ENCODE measurements at places on chromosomes 7 and 10.

DNA sequence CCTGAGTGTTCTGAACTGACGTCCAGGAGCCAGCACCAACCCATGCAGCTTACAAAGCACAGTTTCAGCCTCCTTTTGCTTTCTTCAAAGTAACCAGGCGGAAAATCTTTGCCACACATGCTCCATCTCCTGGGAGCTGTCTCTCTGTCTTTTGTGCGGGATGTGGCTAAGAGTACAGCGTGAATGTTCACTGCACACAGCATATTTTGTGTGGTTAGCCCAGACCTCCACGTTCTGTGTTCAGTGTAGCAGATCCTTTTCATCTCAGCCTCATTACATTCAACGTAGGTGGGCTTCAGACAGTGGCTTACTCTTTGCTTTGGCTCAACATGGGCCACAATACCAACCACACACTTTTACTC lies 200.8 kb downstream of the TNS3 start:
- DNase-seq, result no peak

DNA sequence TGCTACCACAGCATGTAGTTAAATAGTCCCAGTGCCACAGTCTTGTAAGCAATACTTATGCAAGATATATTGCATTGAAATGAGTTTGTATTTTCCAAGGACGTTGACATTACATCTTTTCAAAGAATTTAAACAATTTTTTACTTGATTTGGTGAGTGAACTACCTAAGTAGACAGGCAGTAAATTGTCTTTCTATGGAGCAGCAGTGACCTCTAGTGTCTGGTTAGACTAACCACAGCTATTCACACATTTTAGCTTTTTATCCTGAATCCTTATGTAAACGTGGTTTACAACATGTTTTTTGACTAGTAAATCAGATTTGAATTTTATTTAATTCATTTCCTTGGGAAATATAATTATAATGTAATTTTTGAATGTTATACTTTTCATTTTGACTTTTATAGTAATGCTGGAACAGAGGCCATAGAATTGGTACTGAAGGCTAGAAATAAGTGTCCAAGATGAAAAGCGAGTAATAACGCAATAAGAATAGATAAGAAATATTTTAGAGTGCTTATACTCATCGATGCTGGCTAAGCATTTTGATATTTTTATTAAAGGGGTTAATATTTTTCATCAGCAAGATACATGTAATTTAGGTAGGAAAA lies 5.6 kb downstream of the LRRTM3 start:
- no peak for DNase-seq

- peak; percentile 7 for DNase-seq
These were observed 113.4 kb downstream of the DIP2C start for GRCh38 chr10:576130-576465.

DNA sequence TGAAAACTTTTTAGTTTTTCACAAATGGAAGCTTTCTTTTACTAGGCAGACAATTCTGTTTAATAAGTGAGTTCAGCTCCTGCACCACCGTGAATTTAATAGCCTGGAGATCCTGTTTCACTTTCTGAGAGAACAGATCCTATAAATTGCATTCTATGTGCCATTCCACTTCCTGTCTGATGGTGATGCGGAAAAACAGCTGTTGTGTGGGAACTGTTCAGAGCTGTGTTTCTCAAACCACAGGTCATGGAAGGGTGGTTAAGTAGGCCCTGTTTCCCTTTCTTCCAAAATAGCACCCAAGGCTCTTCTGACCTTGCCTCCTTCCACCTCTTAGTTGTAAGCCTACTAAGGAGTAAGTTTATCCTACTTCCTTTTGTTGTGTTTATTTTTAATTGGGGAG lies 97.2 kb upstream of the DKK1 start:
- no peak for DNase-seq

- DNase-seq, result no peak
These were observed 980.0 kb downstream of the DNAJB9 start for GRCh38 chr7:109549471-109550193.

DNA sequence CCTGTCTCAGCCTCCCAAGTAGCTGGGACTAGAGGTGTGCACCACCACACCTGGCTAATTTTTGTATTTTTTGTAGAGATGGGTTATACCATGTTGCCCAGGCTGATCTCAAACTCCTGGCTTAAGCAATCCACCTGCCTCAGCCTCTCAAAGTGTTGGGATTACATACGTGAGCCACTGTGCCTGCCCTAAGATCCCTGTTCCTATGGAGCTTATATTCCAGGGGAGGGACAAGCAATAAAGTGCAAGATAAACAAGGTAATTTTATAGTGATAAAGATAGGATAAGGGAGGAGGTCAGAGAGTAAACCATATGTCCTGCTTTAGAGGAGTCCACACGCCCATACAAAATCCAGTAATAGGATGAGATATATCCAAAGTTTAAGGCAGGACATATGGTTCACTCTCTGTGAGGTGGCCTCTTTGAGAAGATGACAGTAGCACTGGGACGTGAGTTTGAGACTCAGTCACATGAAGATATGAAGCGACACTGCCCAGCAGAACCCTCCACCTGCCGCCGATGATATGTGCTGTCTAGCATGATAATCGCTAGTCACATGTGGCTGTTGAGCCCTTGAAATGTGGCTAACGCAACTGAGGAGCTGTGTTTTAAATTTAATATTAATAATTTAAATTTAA lies 113.5 kb upstream of the PDCD4 start:
- no peak for DNase-seq

DNA sequence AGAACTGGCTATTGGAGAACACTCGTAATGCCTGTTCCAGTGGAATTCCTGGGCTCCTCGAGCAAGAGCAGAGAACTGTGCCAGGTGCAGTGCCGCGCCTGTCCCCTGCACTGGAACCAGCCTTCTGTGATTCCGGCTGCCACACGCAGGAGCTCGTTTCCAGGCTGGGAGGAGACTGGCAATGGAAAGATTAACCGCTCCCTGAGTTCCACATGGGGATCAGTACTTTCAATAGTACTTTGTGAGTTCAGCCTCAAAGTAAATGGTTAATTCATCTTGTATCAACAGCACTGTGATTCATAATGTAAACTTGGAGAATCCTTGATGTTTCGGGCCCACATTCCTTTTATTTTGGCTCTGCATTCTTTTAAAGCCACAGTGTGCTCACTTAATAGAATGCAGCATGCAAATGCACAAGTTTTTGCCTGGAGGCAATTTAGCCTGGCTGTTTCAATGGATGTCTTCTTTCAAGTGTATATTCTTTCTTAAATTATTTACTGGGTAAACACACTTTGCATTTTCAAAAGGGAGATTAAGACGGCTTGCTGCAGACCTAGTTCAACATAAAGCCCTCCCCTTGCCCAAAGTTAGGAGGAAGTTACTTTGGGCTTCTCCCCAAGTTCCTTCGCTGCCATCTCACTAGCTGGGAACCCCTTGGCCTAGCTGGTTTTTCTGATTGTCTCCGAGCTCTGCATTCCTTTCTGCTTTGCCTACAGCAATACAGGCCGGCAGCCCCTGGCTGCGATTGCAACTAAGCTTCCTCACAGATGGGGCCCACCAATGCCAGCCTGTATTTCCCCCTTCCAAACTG lies 138.1 kb upstream of the TCF7L2 start:
- peak; percentile 69 for DNase-seq

- peak; percentile 55 for DNase-seq
These were observed 647 bp downstream of the ECHS1 start for GRCh38 chr10:133372507-133372906.

GRCh38 chr10:103885617-103886016 lies 30.2 kb upstream of the SH3PXD2A start:
- no peak for DNase-seq

DNA sequence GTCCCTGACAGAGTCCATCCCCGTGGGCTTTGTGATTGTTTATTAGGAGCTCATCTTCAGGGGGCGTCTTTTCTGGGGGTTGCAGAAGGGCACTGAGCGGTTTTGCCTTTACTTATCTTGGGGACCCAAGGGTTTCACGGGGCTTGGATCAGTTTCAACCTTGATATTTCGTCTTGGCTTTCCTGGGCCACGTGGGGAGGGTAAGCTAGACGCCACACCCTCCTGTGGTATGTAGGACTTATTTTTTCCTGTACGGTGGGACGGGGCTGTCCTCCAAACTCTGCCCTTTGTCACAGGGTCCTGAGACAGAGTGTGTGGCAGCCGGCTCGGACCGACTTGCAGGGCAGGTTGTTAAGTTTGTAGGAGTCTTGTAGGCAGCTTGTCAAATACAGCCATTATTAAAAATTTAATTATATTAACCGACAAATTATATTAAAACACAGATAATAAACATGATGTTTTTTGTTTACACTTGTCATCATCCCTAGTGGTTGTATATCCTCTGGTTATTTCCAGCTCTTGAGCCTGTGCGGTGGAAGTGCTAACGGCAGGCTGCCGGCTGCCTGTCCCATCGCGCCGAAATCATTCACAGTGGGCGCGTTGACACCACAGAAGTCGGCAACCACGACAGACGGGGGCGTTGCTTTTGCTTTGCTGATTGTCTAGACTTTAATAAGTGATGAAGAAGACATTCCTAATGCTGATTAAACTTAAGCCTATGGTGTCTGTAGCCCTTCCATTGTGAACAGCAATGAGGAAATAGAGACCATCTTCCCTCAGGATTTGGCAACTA lies 193.2 kb downstream of the DNAJB6 start:
- DNase-seq, result peak; percentile 27

GRCh38 chr10:93299195-93299594 lies 182.9 kb downstream of the MYOF start:
- DNase-seq, result no peak

DNA sequence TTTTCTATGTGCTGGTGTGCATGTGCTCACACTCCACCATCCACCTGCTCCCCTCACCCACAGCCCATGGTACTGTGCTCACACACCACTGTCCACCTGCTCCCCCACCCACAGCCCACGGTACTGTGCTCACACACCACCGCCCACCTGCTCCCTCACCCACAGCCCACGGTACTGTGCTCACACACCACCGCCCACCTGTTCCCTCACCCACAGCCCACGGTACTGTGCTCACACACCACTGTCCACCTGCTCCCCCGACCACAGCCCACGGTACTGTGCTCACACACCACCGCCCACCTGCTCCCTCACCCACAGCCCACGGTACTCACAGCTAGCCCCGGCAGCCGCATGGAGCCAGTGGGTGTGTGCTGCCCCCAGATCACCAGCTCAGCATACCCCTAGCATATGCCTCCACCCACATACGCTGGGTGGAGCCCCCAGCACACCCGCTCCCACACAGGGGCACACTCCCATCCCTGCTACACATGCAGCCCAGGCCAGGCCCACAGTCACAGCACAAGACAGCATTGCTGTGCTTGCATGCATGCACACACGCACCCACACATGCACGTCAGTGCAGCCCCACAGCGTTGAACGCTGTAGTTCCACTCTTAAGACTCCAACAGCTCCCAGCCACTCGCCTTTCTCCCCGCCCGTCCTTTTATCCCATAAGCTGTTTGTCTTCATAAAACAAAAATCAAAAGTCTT lies 62.0 kb downstream of the PAX2 start:
- DNase-seq, result peak; percentile 21

DNA sequence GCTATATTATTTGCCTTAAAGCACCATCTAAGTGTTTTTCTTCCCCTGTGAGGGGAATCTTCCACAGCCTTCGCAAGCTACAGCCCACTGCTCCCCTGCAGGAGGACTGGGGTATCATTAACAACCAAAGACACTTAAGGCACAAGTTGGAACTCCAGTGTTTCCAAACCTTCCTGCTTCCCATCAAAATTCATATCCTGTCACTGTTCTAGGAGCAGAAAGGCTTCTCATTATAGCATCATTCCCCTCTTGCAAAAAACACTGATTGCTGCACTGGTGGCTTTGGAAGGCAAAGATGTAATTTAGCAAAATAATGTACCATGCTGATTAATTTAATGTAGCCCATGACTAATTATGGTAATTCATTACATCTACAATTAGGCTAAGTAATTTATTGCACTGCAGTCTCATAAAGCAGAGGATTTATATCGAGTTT lies 207.2 kb downstream of the SKAP2 start:
- DNase-seq, result no peak

GRCh38 chr7:14570750-14571607 lies 331.6 kb downstream of the DGKB start:
- DNase-seq, result no peak

- DNase-seq, result no peak
These were observed 13.2 kb downstream of the OSBPL3 start for GRCh38 chr7:24966802-24967201.

GRCh38 chr7:30175636-30176147 lies 40.9 kb downstream of the MTURN start:
- DNase-seq, result no peak

- DNase-seq, result peak; percentile 10
These were observed 83.4 kb downstream of the CHST15 start for GRCh38 chr10:124010024-124010423.

- no peak for DNase-seq
These were observed 78.2 kb downstream of the VPS41 start for GRCh38 chr7:38830826-38831225.

GRCh38 chr10:53325066-53325465 lies 552.5 kb upstream of the MBL2 start:
- DNase-seq, result no peak

GRCh38 chr7:16754856-16755317 lies 1.3 kb downstream of the TSPAN13 start:
- no peak for DNase-seq

GRCh38 chr7:5284304-5285281 lies 1.9 kb downstream of the SLC29A4 start:
- peak; percentile 69 for DNase-seq

DNA sequence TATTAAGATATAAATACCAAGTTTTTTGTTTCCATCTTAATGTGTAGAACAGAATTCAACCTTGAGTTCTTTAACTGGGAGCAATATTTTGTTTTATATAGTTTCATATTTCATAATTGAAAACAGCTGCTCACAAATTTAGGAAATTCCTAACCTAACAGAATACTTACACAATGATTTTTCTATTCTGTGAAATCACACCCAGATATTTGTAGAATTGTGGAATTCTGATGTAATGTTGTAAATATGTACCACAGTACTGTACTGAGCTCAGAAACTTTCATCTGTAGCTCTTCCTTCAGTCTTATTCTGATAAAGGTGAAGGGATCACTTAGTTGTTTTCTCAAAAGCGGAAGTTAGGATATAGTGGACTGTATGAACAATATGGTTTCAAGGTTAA lies 143.4 kb upstream of the GLI3 start:
- DNase-seq, result no peak

GRCh38 chr7:40969641-40970040 lies 733.2 kb downstream of the INHBA start:
- no peak for DNase-seq

DNA sequence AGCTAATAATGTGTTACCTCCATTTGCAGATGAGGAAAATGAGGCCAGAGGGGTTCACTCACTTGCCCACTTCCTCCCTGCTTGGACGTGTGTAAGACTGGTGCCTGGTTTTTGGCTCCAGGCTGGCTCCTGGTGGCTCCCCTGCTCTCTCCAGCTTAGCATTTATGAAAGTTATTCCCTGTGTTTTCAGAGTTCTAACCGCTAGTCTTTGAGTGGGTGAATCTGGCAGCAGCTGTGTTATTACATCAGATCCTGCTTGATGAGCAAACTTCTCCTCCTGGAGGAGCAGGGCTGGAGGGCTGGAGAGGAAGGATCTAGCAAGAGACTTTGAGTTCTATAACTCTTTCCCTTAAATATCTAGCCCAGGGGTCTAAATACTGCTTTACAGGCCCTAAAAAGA lies 80.9 kb upstream of the AGBL3 start:
- no peak for DNase-seq
